Effector memory CD8-positive, alpha-beta T cell (primary cell): ENCODE measurements at places on chromosomes 12 and 14.

DNA sequence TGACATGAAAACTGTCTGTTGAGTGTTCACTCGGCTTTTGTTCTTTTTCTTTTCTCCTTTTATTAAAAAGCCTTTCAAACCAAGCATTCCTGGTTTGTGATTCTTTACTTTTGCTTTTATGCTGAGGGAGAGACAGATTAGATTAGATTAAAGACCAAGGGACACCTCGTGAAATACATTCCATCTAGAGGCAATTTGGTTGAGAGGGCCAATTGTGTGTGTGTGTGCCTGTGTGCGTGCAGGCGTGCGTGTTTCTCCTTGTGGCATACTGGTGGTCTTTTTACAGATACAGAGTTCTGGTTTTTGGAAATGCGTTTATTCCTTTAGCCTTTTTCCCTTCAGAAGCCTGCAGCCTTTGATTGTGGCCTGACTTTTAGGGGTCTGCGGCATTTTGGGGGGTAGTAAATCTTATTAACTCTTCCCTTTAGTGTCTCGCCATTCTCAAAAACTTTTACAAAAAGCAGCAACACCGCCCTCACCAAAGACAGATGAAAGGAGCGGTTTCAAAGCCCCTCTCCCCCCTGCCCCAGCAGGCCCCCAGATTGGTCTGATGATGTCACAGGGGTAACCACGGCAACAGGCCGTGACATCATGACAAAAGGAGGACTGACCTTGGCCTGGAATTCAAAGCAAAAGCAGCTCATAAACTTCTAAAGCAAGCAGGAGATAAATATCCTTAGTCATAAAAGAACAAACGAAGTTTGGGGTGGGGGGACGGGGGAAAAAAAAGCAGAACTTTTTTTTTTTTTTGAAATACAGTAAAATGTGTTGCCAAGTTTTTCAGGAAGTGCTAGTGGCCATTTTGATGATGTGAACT, 84.1 kb upstream of the TBX3 start:
- no peak for DNase-seq

- DNase-seq: no peak
Observed at GRCh38 chr14:22634233-22634900, 9.8 kb downstream of the OR6J1 start.

GRCh38 chr14:76595266-76595665, 166.0 kb upstream of the VASH1 start:
- no peak for DNase-seq

GRCh38 chr14:34018125-34018524, 67.3 kb upstream of the EGLN3 start:
- DNase-seq: no peak

DNA sequence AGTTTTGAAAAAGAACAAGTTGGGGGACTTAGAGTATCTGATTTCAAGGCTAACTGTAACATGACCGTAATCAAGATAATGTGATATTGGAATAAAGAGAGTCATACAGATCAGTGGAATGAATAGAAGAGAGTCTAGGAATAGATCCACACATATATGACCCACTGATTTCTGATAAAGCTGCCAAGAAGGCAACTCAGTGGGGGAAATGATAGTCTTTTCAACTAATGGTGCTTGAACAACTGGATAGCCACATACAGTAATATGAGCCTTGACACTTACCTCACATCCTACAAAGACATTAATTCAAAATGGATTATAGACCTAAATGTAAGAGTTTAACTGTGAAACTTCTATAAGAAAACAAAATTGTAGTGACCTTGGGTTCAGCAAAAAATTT, 3.8 kb downstream of the PRKCH start:
- DNase-seq: no peak

- no peak for DNase-seq
Observed at GRCh38 chr12:55008944-55009585, 10.7 kb upstream of the NEUROD4 start.

DNA sequence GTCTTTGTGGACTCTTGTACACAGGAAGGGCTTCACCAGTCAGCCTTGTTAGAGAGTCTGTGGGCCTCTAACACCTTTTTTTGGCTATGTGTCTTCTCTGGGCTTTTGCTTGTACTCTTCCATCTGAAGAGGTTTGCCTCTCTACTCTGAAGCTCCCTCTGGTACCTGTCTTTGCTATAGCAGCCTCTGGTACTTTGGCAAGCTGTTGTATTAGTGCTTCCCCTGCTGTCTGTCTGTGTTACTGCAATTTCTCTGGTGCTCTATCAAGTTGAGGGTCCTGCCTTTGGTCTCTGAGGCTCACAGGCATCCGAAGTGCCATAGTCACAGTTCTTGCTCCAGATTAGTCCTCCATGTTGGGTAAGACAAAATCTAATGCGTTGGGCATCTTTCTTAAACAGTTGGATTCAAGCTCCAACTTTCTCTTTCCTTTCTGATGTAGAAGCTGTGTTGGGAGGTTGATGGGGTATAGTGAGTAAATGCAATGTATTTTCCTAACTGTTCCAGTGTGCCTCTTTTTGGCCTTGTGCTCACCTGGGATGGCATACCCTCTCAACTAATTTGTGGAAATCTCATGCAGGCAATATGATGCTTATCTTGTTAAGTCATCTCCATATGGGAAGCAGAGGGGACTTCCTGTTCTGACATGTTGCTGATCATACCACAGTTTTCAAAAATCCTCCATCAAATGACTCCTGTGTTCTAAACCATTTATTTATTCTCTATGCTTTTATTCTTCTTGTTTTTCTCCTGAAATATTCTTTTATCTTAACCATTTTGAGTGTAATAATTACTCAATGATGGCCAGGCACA, 88.8 kb downstream of the ATF7IP start:
- DNase-seq: peak; percentile 15

DNA sequence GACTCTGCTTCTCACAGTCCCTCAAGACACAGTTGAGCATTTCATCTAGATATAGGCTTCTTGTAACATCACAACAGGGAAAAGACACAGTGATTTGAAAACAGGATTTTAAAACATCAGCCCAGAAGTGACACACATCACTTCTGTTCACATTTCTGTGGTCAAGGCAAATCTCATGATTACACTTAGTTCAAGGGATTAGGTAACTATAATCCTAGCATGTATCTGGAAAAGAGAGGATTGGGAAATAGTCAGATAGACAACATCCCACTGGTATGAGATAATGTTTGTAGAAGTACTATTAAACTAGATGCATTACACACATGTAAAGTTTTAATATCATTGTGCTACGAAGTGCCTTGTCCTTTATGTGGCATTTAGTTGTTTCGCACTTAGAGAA, 252.6 kb upstream of the PRKD1 start:
- DNase-seq: no peak

DNA sequence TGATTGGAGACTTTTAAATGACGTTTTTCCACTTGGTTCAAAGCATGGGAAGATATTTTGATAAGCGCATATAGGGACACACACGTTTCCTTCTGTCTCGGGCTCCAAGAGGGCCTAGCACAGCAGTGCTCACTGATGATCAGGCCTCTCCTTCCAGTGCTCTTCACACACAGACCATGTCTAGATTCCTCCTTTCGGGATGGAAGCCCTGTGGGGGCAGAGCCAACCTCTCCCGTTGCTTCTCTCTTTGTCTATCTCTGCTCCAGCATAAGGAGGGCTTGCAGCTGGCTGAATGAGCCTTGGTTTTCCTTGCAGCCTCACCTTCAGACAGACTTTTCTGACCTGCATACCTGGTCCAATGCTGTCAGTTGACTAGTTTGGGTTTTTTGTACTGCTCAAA, 22.3 kb downstream of the GPRC5D start:
- no peak for DNase-seq

- DNase-seq: peak; percentile 96
Observed at GRCh38 chr14:24195186-24196070, at the start of gene TM9SF1. TSS of gene TM9SF1 (minus strand) at chr14:24195441. CDS start at chr14:24195019, 422 bp downstream.

DNA sequence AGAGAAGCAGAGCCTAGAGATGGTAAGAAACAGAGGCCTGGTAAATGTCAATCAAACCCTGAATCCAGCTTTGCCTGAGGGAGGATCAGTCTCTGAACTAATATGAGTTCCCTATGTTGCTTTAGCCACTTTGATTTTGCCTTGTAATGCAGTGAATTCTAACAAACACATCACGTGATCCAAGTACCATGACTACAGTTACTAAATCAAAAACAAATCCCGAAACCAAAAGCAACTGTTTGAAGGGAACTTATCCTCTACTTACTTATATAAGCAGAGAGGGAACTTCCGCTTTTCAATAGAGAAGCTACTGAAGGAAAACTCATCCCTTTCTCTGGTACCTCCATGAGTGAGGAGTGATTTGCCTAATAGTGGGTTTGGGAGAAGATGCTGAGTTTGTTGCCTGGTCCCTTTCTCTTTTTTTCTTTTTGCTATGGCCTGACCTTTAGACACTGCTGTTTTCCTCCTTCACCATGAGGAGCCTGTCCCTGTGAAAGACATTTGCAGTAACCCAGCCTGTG, 7.7 kb upstream of the PPTC7 start:
- no peak for DNase-seq

GRCh38 chr14:57029620-57030253, 219.5 kb upstream of the OTX2 start:
- no peak for DNase-seq

GRCh38 chr14:91870890-91871289, 3.6 kb upstream of the TC2N start:
- no peak for DNase-seq
